ENCODE measurements at places on chromosomes 12 and 14.
A peak's percentile ranks its signal among the peaks of the same experiment; 100 is the strongest.

- no peak for DNase-seq
These were observed 101.0 kb downstream of the FOXG1 start for GRCh38 chr14:28867571-28867970.

DNA sequence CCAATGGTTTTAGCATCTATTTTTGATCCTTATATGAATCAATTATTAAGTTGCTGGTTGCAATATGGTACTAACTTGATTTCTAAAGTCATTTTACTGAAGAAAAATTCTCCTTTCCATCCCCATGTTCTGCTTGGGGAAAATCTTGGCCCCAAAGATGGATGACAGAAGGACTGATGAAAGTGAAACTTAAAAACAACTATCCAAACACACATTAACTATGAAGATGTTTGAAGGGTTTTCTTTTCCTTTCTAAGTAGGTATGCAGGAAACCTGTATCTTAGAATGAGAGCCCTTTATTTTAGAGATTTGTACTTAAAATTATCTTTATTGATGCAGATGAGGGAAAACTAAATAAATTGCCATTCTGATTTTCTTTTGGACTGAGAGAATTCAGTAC is 5.9 kb downstream of the C12orf71 start:
- no peak for DNase-seq

DNA sequence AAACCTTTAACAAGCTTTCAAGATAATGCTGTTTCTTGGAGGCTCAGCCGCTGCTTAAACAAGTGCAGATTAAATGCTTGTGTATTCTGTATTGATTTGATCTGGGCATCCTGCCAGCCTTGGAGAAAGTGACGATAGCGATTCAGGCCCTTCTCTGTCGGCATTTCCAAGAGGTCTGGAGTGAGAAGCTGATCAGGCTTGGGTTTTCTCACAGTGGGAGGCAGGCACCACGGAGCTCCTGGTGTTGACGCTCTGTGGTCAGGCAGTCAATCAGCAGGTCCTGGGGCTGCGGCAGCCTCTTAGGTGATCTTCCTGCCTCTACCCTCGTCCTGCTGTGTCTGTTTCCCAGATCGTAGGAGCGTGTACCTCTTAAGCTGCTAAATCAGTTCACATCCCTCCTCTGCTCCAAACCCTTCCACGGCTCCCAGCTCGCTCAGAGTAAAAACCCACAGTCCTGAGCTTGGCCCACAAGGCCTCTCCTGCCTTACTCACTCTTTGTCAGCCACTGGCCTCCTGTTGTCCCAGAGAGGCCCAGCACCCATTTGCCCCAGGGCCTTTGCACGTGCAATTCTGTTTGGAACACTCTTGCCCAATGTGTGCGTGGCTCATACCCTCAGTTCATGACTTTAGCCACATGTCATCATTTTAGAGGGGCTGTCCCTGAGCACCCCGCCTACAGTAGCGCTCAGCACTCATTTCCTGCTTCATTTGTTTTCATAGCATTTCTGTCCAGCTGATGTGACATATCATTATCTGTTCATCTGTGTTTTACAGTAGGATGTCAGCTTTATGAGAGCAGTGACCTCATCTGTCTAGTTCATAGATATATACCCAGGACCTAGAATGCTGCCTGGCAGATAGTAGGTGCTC is 155.4 kb downstream of the AACS start:
- DNase-seq = no peak

- DNase-seq = no peak
These were observed 819.7 kb downstream of the TMEM121 start for GRCh38 chr14:106346084-106346483.

GRCh38 chr12:6345319-6346091 is 3.6 kb upstream of the TNFRSF1A start:
- DNase-seq = peak; percentile 67

DNA sequence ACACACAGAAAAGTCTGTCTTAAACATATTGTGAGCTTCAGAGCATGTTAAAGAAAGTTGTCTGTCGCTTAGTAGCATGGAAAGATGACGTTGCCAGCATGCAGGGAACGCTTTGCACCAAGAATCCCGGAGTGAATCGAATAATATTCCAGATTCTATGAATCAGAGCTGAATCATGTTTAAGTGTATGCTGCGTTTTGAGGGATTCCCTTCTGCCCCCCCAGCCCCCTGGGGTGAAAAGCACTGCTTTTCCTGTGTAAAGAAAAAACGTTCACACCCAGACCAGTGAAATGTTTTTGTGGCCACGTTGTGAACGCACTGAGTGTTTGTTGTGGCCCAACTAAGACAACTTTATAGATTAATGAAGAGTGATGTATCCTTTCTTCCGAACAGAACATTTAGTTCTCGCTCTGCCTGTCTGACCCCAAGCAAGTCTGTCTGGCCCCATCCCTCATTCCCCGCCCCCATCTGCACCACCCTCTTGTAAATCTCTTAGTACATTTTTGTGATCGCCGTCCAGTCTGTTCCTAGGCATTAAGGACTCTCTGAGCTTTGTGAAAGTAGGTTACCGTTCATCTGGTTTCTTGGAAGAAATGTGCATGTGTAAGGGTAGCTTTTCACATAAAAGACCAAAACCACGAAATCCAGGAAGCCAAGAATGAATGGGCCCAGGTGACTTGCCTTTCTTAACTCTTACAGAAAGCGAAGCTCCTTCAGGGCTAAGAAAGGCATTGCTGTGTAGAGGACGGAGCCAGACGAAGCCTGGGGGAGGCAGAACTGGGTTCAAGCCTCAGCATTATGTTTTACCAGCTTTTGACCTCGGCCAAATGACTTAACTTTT is 103.0 kb downstream of the SAMD4A start:
- peak; percentile 16 for DNase-seq

DNA sequence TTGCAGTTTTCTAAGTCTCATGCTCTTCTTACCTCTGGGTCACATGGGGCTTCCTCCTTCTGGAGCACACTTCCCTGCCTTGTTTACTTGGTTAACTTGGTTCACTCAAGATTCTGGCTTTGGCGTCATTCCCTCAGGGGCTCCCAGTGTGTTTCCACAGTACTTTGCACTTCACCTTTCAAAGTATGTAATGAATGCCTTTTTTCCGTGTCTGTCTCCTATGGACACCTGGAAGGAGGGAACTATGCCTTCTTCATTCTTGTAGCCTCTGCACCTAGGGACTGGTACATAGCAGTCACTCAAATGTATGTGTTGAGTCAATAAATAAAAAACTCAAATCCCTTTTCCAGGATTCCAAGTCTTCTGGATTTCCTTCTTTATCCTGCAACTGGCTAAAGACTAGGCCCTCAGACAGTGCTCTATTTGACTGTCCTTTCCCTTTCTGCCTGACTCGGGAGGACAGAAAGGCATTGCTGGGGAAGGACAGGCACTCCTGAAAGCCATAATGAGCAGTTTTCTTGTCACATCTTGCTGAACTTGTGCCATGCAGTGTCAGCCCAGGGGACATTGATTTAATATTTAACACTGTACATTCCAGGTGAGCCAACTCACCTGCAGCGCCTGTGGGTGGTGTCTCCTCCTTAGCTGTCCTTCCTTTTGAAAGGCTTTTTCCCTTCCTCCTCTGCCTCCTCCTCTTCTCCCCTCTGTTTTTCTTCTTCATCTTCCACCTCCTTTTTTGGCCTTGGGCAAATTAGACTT is 12.8 kb downstream of the MYRFL start:
- DNase-seq = no peak

GRCh38 chr14:77120771-77121743 is 20.5 kb downstream of the ZDHHC22 start:
- DNase-seq = no peak

GRCh38 chr12:105943525-105943924 is 195.2 kb downstream of the NUAK1 start:
- DNase-seq = no peak

DNA sequence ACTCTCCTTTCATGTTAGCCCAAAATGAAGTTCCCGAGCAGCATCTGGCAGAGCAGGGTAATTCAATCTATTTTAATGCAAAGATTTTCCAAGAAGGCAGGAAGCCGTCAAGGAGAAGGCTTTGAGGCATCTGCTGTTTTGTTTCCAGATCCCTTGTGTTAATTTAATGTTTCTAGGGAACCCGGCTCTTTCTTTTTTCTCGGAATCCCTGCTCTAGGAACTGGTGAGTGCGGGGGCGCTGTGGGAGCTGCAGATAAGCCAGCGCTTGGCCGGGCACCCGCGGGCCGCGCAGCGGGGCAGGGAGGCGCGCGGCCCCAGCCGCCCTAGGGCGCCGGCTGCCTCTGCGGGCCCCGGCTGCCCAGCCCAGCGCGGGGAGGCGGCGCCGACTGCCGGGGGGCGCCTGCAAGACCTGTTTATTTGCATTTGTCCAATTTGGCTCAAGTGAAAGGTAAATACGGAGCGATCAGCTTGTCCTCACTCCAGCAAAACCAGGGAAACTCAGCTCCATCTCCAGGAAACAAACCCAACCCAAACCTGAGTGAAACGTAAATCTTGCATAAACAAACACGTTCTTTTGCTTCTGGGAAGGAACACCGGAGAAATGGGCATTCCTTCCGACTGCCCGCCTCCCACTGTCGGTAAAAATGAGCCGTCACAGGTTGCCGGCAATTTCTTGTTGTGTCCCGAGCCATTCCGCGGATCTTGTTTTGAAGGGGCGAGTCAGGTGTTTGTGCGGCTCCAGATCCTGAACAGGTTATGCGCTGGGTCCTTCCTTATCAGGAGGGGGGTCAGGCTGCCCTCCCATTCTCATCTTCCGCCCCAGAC is 65.1 kb downstream of the CRADD start:
- DNase-seq = peak; percentile 74

- no peak for DNase-seq
These were observed 22.8 kb upstream of the LALBA start for GRCh38 chr12:48592591-48593086.

DNA sequence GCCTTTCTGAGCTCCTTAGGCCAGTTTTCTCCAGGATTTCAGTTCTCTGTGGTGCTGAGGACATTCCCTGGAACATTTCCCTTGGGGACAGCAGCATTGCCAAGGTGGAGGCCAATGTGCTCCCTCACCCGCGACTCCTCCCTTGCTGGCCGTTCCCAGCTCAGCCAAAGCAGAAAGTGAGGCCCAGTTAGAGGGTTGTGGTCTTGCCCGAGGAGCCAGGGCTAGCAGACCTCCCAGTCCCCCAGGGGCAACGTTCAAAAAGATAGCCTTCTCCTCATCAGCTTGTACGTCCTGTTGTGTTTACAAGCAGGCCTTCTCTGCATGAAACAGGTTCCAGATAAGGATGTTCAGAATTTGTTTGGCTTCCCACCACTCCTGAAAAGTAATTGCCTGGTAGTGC is 78.4 kb downstream of the SSPN start:
- DNase-seq = no peak

- DNase-seq = no peak
These were observed 68.8 kb downstream of the CLMN start for GRCh38 chr14:95250936-95251335.

GRCh38 chr12:27359578-27360340 is 27.1 kb downstream of the BMAL2 start:
- no peak for DNase-seq

GRCh38 chr12:59895166-59895775 is 299.4 kb downstream of the SLC16A7 start:
- no peak for DNase-seq

- DNase-seq = no peak
These were observed 2.5 kb downstream of the SFSWAP start for GRCh38 chr12:131713349-131713748.

DNA sequence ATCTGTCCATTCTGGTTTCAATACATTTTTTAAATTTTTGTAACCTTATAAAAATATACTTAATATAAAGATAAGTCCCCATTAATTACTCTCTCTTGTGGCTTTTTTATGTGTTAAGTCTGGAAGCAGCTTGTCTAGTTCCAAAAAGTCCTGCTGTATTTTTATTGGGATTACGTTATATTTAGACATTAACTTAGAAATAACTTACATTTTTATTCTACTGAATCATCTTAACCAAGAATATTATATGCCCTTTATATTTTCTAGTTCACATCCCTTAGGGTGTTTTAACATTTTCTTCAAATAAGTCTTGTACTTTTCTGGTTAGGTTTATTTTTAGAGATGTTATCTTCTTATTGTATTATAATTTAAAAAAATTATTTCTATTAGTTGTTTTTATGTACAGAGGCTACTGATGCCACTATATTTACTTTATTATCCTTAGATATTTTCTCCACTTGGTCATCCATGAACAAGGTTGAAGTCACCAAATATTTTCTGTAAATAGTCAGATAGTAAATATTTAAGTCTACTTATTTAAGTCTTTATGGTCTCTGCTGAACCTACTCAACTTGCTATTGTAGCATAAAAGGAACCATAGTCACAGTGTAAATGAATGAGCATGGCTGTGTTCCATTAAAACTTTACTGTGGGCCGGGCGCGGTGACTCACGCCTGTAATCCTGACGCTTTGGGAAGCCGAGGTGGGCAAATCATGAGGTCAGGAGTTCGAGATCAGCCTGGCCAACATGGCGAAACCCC is 132.4 kb upstream of the NEDD1 start:
- no peak for DNase-seq

DNA sequence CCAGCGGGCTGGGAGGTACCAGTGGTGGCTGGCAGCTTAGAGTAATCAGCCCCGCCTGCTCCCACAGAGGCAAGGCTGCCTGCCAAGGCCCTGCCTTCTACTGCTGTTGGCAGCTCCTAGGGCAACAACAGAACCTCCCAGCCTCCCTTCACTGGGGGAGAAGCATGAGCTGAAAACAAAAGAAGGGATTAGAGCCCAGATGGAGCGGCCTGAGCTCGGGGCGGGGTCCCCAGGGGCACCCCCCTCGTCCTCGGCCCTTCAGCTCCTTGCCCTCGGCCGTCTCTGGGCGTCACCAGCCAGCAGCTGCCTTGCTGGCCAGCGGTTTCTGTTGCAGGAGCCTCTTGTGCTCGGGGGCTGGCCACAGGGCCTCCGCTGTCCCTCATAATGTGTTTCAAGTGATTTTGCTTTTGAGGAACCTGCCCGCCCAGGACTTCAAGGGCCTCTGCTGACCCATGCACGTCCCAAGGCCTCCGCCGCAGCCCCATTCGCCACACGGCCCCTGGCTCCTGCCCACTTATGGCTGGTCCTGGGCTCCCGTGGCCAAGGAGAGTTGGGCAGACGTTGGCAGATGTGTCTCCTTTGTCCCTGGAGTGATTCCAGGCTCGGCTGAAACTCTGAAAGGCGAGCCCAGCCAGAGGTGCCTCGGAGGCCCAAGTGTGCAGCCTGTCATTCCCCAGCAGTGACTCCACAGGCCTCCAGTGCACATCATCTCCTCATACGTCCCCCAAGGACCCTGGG is 49.7 kb downstream of the PSMA6 start:
- no peak for DNase-seq

DNA sequence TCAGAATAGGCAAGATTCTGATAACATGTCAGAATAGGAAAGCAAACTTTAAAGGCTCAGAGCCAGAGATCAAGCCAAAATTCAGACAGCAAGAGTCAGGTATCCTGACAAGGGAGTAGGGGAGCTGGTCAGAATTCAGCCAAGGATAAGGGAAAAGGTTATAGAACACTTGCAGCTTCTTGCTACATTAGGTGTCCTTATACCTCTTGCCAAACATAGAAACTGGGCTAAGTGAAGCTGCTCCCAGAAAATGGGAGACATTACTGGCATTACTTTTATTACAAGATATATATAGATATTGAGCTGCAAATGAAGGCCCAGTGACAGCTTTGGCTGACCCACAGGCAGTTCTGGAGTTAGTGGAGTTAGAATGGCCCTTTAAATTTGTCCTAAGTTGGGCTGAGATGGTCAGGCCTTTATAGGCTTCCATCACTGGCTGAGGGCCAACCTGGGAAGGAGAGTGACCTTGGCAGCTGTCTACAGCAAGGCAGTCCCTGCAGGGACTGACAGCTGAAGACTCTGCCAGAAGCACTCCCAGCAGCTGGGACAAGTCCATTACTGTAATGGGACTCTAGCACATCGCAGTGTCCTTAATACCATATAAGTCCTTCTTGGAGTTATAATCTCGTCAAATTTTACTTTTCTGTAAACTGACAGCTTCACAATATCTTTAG is 83.0 kb downstream of the LRRC9 start:
- no peak for DNase-seq

GRCh38 chr12:93777254-93777653 is 100.1 kb downstream of the CRADD start:
- DNase-seq = no peak
